ENCODE measurements at places on chromosomes 11 and 22. TPM values are rescaled to one million over a fixed set of nuclear protein-coding genes. Genes with fewer than 3 reads are reported as not detected.

GRCh38 chr11:83023410-83023809 lies 48.3 kb downstream of the RAB30 start:
- no peak for DNase-seq

- DNase-seq: no peak
Measured at GRCh38 chr11:62030071-62030684, 62.7 kb upstream of the FTH1 start.

- DNase-seq: no peak
Measured at GRCh38 chr11:8763070-8763685, 80.6 kb downstream of the RPL27A start.

- no peak for DNase-seq
Measured at GRCh38 chr22:19877626-19878339, 23.1 kb upstream of the GNB1L start.

DNA sequence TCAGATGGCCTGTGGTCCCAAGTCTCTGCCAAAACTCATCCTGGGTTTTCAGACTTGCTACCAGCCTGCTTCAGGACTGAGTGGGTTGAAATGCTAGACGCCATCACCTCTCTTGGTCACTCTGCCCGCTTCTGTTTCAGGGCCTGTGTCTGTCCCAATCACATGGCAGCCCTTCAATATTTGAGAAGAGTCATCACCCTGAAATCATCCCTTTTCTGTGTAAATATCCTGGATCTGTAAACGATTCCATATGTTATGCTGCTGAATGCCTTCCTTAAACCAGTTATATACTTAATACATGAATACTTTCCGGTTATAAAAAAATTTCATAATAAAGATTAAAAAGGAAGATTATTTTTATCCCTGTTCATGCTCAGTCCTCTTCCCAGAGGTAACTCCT lies 39.8 kb upstream of the TLCD5 start:
- no peak for DNase-seq

The BAIAP2L2 gene
- total RNA-seq: 0.55 TPM

GRCh38 chr22:28103596-28103995 lies 184.5 kb upstream of the PITPNB start:
- DNase-seq: no peak

The CELSR1 gene
- 5.5 TPM for total RNA-seq

The AGBL2 gene
- total RNA-seq: not detected

- DNase-seq: no peak
Measured at GRCh38 chr11:118304568-118305248, at the start of gene CD3E. CD3E (plus strand) TSS chr11:118304730; CDS start chr11:118304953, 223 bp downstream.

- DNase-seq: no peak
Measured at GRCh38 chr11:107953446-107953845, 25.2 kb downstream of the RAB39A start.

- DNase-seq: peak; percentile 82
Measured at GRCh38 chr11:64887757-64888405, 9.5 kb upstream of the EHD1 start.

DNA sequence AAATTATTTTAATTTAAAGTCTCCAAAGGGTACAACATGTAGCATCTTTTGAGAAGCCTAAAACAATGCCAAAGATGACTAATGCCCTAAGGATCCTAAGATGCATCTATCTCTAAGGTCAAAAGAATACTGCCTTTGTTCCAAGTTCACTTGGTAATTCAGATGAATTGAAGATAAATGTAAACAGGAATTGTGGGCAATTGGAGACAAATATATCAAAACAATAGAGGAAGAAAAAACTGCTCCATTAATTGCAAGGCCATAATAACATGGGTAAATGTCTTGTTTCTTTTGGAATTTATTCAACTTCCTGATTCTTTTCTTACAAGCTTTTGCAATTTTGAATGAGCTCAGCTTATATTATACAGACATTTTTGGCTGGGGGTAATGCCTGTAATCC lies 338.6 kb downstream of the TTC28 start:
- no peak for DNase-seq

The SUSD2 gene
- total RNA-seq: not detected

The BSCL2 gene
- total RNA-seq: 48.7 TPM

GRCh38 chr22:21866833-21867527 lies 465 bp downstream of the MAPK1 start:
- DNase-seq: no peak

- no peak for DNase-seq
Measured at GRCh38 chr11:76810151-76810853, 27.1 kb downstream of the TSKU start.

- DNase-seq: no peak
Measured at GRCh38 chr11:128619540-128620308, 32.4 kb upstream of the ETS1 start.

- DNase-seq: no peak
Measured at GRCh38 chr22:21948390-21948789, 4.3 kb downstream of the PPM1F start.

DNA sequence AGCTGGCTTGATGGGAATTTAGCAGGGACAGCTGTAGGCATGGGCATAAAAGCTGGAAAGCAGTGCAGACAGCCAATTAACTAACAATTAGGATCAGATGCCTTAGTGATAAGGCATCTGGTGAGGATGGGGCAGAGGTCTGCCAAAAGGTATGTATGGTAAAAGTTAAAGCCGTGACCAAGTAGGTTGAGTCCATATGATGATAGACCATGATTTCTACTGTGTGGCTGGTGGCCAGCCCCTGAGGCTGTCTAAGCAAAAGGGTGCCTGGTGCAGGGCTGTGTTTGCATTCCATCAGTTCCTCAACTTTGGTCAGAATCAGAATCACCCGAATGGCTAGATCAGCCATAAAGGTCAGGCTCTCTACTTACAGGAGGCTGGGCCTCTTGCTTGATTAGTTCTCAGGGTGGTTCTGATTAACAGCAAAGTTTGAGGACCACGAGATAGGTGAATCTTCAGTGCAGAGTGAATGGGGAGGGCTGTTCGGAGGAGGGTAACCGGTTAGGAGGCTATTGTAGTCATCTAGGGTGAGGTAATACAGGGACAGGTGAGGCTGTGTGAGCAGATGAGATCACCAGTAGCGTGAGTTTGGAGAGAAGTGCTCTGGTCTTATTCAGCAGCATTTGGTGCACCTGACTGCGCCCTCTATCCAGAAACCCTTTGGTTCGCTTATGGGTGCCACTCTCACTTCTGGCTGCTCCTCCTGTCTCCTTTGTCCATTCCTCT lies 27.2 kb downstream of the PPFIBP2 start:
- DNase-seq: no peak

- no peak for DNase-seq
Measured at GRCh38 chr11:30015725-30016412, 961 bp downstream of the KCNA4 start.

The HEPN1 gene
- not detected for total RNA-seq

DNA sequence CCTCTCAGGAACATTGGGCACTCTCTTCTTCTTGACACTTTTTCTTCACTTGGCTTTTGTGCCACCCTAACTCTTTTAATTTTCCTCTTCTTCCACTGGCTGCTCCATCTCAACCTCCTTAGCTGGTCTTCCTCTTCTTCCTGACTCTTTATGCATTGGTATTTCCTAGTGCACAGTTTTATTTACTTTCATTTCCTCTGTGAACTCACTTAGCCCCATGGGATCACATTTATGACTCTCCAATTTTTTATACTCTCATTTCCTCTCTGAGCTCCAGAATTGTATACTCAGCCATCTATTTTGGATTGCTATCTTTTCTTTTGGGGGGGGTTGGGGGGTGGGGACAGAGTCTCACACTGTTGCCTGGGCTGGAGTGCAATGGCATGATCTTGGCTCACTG lies 38.5 kb upstream of the LARGE1 start:
- DNase-seq: no peak

- peak; percentile 69 for DNase-seq
Measured at GRCh38 chr11:110565357-110566336, 135.9 kb downstream of the FDX1 start.

DNA sequence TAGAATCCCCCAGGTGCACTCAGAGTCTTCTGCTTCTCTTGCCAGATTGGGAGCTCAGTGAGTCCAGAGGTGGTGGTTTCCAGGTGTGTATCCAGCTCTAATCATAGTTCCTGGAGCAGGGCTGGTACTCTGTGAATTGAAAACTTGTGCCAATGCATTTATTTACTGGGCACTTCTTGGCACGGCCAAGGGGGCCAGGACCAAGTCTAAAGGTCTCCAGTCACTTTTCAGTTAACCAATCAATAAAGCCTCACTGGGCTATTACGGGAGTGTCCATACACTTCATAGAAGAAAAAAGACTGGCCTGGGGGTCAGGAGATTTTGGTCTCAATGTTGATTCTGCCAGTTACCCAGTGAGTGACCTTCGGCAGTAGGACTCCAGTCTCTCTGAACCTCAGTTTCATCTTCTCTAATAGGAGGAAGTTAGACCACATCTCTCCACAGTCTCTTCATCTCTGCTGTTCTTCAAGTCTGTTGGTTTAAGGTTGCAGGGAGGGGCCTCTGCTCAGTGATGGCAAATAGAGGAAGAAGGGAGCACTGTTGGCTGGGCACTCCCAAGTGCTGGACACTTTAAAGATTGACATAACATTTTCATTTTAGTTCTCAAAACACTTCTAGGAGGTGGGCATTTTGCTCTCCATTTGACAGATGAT lies 188.5 kb upstream of the E2F8 start:
- DNase-seq: no peak

GRCh38 chr11:119336744-119337469 lies 2.6 kb downstream of the RNF26 start:
- DNase-seq: no peak

- peak; percentile 67 for DNase-seq
Measured at GRCh38 chr11:59615120-59615636, 396 bp downstream of the OSBP start.

- peak; percentile 63 for DNase-seq
Measured at GRCh38 chr11:41461057-41461681, 1.7 kb upstream of the LRRC4C start.

The BARX2 gene
- not detected for total RNA-seq

DNA sequence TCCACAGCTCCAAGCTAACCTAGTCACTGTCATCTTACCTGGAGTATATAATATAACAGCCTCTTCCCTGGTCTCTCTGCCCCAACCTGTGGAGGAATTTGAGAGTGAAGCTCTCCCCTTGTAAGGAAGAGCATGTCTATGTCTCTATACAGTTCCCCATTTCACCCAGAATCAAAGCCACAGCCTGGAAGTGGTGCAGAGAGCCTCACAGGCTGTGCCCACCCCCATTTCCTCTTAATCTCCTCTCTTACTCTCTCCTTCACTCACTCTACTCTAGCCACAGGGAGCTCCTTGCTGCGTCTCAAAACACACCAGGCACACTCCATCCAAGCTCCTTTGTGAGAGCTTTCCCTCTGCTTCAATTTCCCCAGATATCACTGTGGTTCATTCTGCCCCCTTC lies 302.5 kb upstream of the ISX start:
- no peak for DNase-seq

DNA sequence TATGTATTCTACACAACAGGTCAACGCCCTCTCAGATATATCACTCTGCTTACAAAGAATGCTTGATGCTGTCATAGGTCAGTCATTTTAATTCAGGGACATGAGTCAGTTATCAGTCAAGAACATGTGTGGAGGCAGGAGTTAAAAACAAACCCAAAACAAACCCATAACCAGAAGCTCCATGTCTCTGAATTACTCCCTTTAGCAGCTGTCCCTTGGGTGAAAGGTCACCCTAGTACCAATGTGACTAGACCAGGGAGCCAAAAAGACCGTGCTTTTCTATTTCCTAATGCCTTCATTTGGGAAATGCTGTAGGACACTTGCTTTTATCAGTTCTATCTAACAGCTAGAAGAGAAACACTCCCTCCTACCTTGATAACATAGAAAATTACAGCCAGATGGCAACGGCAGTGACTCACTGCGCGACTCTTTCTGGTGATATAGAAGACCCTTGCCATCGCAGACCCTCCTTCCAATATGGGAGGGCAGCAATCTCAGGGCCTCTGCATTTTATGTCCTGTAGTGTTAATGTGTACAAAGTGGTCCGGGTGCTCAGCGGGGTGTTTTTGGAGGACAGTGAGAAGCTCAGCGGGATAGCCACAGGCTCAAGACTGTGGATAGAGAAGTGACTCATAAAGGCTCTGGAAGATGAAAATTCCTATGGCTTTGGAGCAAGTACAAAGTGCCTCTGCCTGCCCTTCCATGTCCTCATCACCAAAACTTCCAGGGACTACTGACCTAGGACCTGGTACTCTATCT lies 24.8 kb downstream of the APOL5 start:
- no peak for DNase-seq

- DNase-seq: peak; percentile 11
Measured at GRCh38 chr11:62974848-62975522, 9.8 kb downstream of the SLC22A6 start.

- DNase-seq: no peak
Measured at GRCh38 chr11:27313157-27313821, 49.7 kb downstream of the CCDC34 start.

DNA sequence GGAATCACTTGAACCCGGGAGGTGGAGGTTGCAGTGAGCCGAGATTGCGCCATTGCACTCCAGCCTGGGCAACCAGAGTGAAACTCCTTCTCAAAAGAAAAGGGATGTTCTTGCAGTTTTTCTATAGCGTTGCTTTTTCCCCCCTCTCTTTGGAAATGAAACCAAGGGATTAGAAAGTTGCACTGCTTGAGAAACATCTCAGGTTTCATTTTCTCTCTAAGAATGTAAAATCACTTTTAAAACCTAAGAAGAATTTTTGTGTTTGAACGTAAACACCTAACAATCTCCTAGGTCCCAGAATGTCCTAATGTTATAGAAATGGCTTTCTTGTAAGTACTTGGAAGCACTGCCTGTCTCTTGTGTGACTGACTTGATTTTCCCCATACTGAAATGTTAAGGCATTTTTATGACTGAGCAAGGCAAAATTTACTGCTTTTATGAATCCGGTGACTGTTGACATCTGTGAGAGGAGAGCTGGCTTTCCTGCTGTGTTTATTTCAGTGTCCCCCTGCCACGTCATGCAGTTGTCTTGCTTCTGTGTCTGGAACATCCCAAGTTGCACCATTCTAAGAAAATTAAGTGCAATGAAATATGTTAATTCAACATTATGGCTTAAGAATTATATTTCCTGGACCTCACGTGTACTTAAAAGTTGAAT lies 37.7 kb downstream of the NF2 start:
- DNase-seq: no peak

The OR52E2 gene
- not detected for total RNA-seq

- DNase-seq: no peak
Measured at GRCh38 chr11:129828301-129828836, 12.7 kb downstream of the TMEM45B start.

DNA sequence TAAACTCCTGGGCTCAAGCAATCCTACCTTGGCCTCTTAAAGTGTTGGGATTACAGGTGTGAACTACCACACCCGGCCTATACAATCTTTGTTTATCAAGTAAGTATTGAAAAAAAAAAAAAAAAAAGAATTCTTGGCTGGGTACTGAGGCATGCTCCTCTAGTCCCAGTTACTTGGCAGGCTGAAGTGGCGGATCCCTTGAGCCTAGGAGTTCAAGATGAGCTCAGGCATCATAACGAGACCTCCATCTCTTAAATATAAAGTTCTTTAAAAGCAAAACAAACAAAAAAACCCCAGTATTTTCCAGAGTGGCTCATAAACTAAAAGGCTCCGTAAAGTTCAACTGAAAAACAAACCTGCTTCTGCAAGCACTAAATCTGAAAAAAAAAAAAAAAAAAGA lies 50.3 kb upstream of the GAB2 start:
- no peak for DNase-seq

The MRGPRX2 gene
- not detected for total RNA-seq

The TENM4 gene
- total RNA-seq: 18.6 TPM

GRCh38 chr11:34978236-34979191 lies 62.1 kb downstream of the PDHX start:
- no peak for DNase-seq

The C11orf16 gene
- not detected for total RNA-seq

Measured in G401 (cell line).